ENCODE measurements at places on chromosomes 1 and 21. TPM values are rescaled to one million over a fixed set of nuclear protein-coding genes. Genes with fewer than 3 reads are reported as not detected.

DNA sequence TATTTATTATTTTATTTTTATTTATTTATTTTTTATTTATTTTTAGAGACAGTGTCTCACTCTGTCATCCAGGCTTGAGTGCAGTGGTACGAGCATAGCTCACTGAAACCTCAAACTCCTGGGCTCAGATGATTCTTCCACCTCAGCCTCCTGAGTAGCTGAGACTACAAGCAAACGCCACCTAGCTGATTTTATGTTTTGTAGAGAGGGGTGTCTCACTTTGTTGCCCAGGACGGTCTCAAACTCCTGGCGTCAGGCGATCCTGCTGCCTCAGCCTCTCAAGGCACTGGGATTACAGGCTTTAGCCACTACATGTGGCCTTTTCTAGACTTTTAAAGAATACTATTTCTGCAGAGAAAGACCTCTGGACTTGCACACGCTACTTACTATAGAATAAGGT, 61.3 kb upstream of the C1orf53 start:
- no peak for DNase-seq

- DNase-seq: no peak
Observed at GRCh38 chr1:109969146-109969829, 15.3 kb upstream of the AHCYL1 start.

- no peak for DNase-seq
Observed at GRCh38 chr1:216521477-216521876, 98.2 kb upstream of the USH2A start.

DNA sequence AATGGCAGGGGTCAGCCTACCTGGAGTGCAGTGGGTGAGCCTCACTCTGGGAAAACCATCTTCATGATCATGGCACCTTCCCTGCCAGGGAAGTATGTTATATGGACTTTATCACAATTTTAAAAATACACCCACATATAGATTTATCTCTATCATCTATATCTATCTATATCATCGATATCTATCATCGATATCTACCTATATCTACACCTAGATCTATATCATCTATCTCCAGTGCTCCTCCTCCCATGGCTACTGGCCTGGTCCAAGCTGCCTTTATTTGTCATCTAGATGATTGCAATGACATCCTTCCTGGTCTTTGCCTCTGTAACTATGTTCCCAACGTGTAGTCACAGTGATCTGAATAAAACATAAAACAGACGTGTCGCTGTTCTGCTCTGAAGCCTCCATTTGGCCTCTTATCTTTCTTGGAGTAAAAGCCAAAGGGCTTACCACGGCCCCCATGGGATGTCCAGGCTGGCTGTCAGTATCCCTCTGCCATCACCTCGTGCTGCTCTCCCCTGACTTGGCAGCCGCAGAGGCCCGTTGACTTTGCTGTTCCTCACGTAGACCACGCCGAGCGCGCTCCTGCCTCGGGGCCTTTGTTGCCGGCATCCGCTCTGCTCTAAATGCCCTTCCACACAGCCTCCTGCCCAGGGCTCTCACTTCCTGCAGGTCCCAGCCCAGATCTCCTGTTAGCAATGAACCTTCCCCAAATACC, 20.6 kb upstream of the KIF26B start:
- DNase-seq: no peak

DNA sequence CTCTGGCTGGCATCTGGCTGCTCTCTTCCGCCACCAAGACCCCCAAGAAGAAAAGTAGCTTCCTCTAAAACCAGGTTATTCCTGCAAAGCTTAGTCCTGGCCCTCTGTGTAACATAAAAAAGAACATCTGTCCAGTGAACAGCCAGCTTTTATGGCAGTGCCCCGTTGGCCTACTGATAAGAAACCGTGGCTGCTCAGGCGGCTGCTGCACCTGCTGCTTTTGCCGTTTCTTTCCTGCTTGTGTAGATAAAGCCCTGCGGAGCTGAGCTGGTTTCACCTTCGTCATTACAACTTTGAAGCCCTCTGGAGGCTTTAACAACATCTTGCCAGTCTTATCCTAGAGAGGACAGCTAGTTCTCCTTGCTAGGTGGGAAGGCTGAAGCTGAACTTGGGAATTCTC, 20.5 kb downstream of the ELAPOR1 start:
- DNase-seq: no peak

- DNase-seq: peak; percentile 36
Observed at GRCh38 chr1:5891137-5891536, 101.1 kb downstream of the NPHP4 start.

- no peak for DNase-seq
Observed at GRCh38 chr1:40221977-40222772, 25.6 kb upstream of the TMCO2 start.

Gene RHCE
- 0.65 TPM for total RNA-seq

Gene KISS1
- total RNA-seq: not detected

Gene ZNF695
- not detected for total RNA-seq
